ENCODE measurements at places on chromosomes 7 and 10.

DNA sequence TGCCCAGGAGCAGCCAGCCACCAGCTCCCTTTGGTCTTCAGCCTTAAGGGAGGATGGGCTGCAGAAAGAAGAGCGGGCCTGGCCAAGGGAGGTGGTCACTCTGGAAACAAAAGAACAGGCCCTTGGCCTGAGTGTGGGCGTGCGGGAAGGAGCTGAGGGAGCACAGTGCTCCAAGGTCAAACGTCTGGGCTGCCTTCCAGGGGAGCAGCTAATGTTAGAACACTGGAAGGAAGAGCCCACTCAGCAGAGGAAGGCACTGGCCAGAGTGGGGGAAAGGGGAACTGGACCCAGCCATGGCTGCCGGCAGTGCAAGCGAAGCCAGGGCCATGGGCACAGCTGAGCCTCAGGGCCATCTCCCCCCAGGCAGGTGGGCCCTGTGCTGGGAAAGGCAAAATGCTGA, 42.7 kb downstream of the FAM53B start:
- DNase-seq = no peak

DNA sequence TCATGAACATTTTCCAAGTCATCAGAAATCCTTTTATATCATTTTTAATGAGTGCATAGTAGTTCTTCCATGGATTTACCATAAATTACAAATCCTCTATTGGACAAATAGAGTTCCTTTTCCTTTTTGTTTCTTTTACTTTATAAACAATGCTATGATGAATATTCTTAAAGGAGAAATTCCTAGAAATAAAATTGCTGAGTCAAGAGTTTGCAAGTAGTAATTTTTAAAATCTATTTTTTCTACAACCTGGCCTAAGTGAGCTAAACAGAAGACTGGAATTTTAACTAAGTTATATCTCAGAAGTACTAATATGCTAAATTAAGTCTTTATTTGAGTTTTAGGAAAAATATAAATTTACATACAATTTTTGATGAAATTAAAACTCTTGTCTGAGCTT, 38.8 kb downstream of the PLEKHA1 start:
- DNase-seq = no peak

- no peak for DNase-seq
Observed at GRCh38 chr7:25399000-25399750, 170.9 kb upstream of the NPVF start.

DNA sequence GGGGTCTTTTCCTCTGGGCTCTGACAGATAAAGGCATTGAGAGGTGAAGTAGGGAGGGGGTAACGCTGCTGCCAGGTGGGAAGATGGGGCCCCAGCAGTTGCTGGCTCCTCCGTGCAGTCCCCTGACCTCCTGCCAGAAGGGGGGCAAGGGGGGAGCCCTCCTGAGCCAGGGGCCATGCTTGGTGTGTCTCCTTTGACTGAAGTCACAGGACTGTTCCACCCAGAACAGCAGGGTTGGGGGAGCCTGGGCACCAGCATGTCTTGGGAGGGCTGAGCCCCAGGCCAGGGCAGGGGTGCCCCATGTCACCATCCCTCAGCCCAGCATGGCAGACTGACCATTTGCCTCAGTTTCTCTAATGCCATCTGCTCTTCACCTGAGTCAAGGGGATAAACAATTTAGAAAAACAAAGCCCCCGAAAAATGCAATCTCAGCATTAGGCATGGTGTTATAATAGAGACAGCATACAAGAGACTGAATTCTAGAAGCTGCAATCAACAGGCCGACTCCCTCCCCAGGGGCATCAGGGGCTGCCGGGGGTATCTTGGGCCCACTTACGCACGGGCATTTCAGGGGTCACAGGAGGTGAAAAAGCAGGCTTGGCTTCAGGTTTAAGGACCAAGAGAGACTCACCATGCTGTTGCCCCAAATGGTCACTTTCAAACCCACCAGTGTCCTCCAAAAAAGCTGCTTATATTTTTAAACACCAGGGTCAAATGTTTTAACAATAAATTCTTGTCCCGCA, 108.6 kb upstream of the GPR26 start:
- no peak for DNase-seq

DNA sequence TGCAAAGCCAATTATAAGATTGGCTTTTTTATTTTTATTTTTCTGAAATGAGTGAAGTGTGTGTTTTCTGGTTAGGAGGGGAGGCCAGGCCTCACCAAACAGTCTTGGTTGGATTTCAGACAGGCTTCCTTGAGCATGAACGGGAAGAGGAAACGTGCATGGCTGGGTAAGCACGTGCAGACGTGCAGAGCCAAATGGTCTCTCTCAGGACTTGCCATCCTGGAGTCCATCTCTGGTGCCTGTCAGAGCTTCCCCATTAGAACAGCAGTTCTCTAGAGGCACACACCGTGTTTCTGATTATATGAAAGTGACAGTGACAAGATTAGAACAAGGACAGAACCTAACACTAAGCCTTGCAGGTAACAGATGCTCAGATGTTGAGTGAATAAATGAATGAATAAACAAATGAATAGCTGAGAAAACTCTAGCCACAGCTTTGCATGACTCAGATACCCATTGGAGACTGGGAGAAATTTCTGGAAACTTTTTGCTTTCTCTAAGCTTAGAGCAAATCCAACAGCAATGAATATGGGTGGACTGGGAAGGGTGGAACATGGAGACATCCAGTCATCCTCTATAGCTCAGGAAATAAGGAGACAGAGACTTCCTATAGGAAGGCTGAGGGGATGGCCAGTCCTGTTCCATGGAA, 11.8 kb upstream of the CALD1 start:
- no peak for DNase-seq

- no peak for DNase-seq
Observed at GRCh38 chr10:78742730-78743615, 325.8 kb upstream of the ZMIZ1 start.
